ENCODE measurements at places on chromosomes 3 and 15.

- no peak for DNase-seq
Measured at GRCh38 chr3:89268059-89268458, 160.6 kb downstream of the EPHA3 start.

GRCh38 chr15:53525894-53526293 lies 233.6 kb downstream of the WDR72 start:
- DNase-seq, result no peak

DNA sequence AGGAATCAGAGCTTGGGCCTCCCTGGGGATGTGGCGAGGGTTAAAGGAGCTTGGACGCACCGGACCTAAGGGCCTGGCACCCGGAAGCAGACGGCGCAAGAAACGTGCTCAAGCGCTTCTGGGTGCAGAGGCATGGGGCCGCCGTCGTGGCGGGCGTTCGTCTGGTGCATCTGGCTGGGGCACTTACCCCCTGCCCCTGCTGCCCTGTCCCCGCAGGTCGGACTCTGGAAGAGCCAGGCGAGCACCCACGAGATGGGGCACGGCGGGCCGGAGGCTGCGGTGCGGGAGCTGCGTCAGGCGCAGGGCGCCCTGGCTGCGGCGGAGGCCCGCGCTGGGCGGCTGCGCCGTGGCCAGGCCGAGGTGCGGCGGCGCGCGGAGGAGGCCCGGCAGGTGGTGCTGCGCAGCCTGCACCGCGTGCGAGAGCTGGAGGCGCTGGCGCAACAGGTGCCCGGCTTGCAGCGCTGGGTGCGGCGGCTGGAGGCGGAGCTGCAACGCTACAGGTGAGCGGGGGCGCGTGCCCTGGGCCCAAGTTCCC lies 2.5 kb downstream of the EFCC1 start:
- no peak for DNase-seq

DNA sequence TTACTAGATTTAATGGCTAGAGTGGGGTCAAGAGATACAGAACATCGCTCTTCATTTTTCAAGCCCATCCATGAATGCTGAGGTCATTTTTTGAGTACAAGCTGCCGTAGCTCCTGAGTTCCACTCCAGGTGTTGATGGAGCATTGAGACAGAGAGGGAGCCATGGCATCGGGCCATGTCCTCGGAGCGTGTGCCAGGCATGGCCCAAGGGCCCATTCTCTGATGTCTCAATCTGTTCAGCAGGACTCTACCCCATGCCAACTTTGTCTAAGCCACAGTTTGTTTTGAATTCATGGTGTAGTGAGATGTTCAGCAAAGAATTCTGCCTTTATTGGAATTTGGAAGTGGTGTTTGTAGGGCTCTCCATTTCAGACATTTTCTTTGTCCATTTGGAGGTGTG lies 110.5 kb upstream of the ADAMTS9 start:
- DNase-seq, result no peak

GRCh38 chr3:33439546-33440327 lies 468 bp downstream of the UBP1 start:
- peak; percentile 70 for DNase-seq

- no peak for DNase-seq
Measured at GRCh38 chr15:48634893-48635292, 10.6 kb downstream of the FBN1 start.

DNA sequence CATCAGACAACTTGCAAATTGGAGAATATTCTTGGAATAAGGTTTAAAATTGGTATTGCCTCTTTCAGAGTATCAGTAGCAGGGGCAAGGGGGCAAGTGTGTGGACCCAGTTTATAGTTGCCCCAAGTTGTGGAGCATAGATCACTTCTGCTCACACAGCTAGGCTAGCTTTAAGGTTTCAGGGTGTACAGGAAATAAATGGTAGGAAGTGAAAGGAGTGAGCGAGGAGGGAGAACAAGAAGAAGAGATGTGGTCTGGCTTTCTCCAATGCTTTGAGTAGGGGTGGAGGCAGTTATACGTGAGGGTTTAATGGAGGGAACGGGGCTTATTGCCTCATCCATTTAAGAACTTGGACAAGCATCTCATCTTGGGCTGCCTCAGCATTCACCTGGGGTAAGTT lies 290.0 kb upstream of the CFAP20DC start:
- DNase-seq, result no peak

DNA sequence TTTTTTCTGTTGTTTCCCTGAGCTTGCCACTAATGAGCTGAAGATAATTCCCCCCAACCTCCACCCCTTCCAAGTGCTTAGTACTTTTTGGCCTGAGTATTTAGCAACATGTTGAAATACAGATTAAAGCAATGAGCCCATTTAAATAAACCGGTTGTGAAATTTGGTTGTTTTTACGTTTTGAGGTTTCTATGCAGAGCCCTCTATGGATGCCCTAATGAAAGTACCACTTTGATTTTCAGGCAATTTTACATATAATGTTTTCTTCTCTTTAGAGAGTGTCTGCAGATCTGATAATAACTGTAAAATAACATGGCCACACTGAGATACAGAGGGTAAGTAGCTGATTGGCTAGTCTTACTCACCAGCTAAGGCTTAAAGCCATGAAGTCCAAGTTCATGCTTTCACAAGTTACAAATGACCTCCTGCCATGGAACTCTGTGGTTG lies 139.4 kb upstream of the SLC7A14 start:
- no peak for DNase-seq

DNA sequence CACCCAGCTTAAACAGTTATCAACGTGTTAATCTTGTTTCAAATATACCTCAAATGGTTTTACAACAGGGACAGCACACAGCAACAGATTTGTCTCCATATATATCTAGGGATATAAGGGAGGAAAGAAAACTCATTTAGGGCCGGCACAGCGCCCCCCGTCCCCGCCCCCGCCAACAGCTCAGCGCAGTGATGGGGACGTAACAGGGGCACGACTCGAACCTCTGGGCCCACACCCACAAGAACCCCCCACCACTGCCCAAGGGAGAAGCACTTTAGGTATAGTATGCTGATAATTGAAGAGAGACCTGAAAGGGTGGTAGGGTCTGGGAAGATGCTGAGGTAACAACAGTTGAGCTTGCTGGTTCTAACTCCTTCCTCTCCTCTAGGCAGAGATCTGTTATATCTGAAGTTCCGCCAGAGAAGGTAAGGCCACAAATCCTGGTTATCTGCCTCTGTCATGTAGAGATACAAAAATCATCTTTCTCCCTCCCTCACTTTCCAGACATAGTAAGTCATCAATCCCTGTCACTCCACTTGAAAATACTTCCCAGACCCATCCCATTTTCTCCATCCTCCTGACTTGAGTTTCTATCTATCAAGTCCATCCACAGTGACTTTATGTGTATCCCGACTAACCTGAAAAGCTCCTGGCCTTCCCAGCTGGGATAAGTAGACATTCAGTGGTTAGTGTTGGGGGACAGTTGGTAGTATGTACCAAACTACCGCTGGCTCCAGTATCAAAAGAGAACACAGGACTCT lies 126.9 kb downstream of the PDZRN3 start:
- no peak for DNase-seq

GRCh38 chr15:78205337-78205736 lies 29.0 kb downstream of the ACSBG1 start:
- DNase-seq, result no peak

DNA sequence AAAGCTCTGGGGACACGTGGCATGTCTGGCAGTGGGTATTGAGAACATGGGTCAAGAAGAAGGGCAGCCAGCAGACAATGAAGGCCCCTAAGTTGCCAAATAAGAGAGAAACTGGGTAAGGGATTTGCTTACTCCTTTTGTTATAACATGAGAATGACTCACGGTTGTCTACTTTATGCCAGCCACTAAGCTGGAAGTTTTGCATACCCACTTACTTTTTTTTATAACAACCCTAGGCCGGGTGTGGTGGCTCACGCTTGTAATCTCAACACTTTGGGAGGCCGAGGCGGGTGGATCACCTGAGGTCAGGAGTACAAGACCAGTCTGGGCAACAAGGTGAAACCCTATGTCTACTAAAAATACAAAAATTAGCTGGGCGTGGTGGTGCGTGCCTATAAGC lies 50.0 kb downstream of the DRD3 start:
- no peak for DNase-seq

DNA sequence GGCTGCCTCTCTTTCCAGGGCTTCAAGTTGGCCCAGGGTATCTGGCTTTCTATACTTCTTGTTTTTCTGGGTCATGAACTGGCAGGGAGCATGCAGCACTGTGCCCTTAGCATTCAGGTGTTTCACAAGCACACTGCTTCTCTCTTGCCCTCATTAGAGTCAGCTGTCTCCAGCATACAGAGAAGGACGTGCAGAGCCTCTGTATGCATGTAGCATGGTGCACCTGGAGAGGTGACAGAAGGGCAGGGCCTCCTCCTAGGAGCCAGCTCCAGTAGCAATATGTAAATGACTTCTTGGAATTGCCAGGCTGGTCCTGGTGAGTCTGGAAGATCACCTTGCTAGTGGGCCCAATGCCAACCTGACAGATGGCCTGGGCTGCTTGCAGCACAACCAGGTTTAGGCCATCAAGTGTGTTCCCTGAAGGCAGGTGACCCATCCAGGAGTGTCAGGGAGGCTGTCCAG lies 44.8 kb upstream of the ATP2C1 start:
- DNase-seq, result no peak

DNA sequence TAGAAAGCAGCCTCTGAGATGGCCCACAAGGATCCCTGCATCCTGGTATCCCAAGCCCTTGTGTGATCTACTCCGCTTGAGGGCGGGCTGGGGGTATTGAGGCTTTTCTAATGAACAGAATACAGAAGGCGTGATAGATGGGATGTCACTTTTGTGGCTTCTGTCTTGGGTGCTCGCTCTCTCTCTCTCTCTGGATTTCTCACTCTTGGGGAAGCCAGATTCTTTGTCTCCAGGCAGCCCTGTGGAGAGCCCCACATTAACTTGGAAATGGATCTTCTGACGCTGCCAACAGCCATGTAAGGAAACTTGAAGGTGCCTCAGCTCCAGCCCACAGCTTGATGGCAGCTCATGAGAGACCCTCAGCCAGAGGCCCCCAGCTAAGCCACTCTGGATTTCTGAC lies 26.9 kb upstream of the SEC62 start:
- no peak for DNase-seq

DNA sequence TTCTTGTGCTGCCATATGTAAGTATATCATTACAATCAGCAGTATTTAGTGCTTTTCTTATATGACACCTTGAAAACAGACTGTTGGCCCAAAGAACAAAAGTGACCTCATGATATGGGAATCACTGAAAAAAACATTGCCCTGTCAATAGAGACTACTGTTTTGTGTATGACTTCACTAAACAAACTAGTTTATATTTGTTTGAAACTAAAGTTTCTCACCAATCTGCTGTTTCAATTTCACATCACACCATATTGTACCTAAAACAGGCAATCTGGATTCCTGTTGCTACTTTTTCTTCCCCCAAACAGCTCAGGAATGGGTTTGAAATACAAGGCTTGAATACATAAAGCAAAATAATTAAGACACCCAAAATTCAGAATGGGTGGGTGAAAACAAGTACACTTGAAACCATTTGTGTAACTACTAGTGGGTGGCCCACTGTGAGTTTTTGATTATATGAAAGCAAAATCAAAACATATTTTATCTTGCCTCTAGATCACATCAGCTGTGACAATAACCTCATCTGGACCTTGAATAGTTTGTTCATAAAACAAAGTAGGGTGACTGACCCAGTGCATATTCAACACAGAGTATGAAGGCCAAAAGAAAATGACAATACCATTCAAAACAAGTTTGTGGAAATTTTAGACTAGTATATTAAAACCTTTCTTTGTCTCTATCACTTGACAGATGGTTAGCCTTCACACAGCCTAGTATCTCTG lies 5.9 kb downstream of the ZBTB20 start:
- DNase-seq, result no peak

DNA sequence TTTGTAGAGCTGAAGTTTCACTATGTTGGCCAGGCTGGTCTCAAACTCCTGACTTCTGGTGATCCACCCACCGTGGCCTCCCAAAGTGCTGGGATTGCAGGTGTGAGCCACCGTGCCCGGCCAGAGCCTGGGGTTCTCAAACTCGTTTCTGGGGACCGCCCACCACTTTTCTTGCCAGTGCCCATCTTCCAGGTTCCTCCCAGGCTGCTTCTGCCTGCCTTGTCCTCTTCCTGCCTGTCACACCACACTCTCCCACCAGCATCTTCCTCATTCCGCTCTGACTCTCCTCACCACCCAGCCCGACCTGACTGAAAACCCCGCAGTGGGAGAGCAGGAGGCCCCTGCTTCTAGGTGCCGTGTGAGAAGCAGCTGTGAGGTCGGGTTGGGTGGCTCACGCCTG lies 3.1 kb upstream of the DYNLT2B start:
- DNase-seq, result no peak
